PC-9 (cell line): ENCODE measurements at places on chromosomes 1 and 21.

DNA sequence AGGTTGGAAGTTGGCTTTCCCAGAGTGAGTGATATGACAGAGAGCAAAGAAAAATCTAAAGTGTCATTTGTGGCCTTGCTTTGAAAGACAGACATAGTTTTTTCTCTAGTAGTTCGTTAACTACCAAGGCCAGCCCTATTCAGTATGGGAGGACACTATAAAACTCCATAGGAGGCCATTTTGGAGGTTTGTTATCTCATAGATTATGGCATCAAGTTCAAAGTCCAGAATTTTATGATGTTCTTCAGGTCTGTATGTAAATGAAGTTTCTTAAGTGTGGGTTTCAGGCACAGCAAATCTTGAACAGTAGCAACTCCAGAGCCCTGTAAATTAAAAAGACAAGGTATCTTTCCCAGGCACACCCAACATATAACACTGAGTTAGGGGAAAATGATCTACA, 437.1 kb downstream of the PLPP3 start:
- DNase-seq, result no peak

DNA sequence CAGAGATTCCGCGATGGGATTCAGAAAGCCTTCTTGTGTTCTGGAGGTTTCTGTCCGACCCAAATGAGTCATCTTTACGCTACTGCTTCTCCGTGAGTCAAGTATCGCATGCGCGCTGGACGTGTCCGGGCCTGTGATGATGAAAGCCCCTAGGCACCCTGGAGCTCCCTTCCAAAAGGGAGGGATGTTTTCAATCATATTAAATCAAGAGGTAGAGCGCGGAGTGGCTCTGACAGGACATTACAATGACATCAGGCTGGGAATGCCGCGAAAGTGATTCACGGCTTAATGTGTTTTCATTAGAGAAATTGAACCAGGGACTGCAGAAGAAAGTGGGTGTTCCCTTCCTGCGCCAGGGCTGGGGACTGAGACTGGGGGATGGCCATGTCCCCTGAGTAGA, 48.5 kb downstream of the AJAP1 start:
- no peak for DNase-seq

- DNase-seq, result no peak
Observed at GRCh38 chr1:18668046-18668445, 37.4 kb downstream of the PAX7 start.

DNA sequence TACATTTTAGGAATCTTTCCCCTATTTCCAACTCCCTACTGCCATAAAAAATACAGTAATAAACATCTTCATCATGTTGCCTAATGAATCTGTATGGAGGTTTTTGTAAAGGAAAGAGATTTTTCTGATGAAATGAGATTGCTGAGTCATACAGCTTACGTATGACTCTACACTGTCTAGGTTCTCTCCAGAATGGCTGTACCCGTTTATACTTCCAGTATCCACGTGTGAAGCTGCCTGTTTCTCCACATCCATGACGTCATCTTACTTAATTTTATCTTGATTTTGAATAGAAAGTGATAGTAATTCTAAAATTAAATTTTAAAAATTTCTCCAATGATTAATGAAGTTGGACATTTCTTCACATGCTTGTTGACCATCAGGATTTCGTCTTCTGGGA, 103.7 kb downstream of the COQ8A start:
- no peak for DNase-seq
